Aorta (tissue), 5 donors: ENCODE measurements at places on chromosomes 7 and 10. TPM values are rescaled to one million over a fixed set of nuclear protein-coding genes. Genes with fewer than 3 reads are reported as not detected.

- no peak for DNase-seq
Observed at GRCh38 chr7:141609576-141609975, 58.4 kb downstream of the AGK start.

GRCh38 chr10:71339796-71340589 lies 20.9 kb downstream of the SLC29A3 start:
- no peak for DNase-seq

DNA sequence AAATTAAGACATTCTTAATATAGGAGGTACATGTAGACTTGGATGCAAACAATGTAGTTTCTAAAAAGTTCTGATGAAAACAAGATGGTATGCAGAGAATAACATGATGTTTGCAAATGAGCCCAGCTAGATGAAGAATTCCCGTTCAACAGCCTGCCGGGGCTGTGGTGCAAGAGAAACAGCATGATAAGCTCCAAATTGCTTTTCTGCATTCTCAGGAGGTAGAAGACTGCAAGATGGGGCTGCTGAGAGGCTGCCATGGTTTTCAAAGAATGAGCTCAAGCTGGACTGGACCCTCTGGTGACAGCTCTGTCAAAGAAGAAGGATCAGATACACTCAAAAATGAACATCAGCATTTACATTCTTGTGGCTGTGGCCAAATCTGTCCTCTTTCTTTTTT lies 73.4 kb upstream of the PALS2 start:
- no peak for DNase-seq

DNA sequence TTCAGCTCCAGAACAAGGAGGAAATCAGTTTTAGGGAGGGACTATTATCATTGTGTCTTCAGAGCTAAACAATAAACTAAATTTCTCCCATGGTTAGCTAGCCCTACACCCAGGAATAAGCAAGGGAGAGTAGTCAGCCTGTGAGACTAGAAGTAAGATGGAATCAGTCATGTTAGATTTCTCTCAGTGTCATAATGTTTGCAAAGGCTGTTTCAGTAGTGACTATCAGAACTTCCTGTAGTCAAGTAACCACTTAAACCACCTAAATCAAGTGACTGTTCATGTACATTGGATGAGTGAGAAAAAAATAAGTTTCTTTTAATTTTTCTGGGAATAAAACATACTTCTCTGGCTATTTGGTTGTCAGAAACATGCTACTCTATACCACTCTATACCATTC lies 121.6 kb downstream of the KCND2 start:
- no peak for DNase-seq

- no peak for DNase-seq
Observed at GRCh38 chr7:31919678-31920369, 150.4 kb downstream of the PDE1C start.

- DNase-seq = no peak
Observed at GRCh38 chr7:91352091-91352490, 87.9 kb downstream of the FZD1 start.

Gene CALCR
- total RNA-seq = 0.27 TPM

DNA sequence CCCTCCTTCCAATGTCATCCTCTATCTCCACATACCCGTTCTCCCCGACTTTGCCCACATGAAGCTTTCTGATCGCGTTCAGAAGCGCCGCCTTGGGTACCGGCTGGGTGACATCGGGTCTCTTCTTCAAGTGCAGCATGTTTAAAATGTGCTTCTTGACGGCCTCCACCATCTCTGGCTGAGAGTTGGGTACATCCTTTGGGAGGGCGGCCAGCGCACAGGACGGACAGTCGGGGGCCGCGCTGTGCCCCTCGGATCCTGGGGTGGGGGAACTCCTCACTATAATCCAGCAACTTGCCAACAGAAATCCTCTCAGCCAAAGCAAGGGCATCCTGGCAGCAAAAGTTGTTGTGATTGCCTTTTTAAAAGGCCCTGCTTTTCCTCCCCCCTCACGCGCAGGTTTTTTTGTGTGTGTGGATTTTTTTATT lies 2.8 kb downstream of the INHBA start:
- DNase-seq = no peak

Gene WIPF3
- total RNA-seq = 2.1 TPM

DNA sequence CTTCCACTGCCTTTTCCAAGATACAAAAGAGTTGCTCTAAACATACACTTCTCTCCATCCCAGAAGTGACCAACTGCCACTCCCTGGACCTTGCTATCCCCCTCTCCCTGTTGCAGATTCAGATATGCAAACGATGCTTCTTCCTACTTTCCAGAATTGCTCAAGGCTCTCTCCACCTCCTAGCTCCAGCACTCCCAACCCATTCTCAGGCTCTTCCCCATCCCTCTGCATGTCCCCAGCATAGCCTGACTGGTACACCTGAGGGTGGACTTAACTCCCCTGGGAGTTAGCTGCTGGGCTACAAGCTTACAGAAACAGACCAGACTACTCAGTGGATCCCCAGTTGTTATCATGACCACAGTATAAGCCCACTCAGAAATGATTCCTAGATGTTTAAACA lies 27.6 kb downstream of the MKRN1 start:
- DNase-seq = no peak

GRCh38 chr7:1229202-1229947 lies 3.3 kb upstream of the UNCX start:
- no peak for DNase-seq

Gene VTI1A
- total RNA-seq = 43.1 TPM

Gene OR13A1
- total RNA-seq = not detected

Gene AQP1
- total RNA-seq = 680 TPM
